ENCODE measurements at places on chromosomes 2 and 18.

DNA sequence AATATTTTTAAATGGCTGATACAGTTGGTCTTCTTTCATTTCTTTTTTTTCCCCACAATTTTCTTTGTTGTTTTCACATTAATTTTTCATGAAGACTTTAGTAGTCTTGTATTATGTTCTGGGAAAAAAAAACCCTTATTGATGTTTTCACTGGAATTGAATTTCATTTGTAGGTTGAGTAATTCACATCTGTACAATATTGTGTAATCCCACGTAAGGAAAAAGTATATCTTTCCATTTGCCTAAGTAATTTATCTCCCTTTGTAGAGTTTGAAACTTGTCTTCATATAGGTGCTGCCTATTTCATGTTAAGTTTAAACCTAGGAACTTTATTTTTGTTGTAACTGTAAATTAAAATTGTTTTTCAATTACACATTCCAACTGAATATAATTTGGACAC lies 2.0 kb downstream of the DNAJC27 start:
- DNase-seq, result no peak

- no peak for DNase-seq
Observed at GRCh38 chr18:45958730-45959129, 8.4 kb downstream of the EPG5 start.

DNA sequence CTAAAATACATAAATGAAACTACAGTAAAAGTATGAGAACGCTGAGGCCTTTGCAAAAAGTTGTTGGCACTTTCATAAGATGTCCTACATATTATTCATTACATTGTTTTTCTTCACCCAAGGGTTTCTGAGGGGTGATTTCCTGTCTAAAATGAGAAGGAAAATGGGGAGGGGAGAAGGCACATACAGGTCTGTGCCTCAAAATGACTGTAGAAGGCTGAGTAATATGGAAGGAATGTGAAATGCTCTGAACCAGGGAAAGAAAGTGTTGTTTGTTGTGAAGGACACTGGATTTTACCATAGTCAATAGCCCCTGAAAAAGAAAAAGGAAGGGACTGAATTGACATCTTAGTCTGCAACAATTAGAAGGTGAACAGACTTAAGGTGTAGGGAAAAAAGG lies 99.5 kb upstream of the RNF152 start:
- no peak for DNase-seq

DNA sequence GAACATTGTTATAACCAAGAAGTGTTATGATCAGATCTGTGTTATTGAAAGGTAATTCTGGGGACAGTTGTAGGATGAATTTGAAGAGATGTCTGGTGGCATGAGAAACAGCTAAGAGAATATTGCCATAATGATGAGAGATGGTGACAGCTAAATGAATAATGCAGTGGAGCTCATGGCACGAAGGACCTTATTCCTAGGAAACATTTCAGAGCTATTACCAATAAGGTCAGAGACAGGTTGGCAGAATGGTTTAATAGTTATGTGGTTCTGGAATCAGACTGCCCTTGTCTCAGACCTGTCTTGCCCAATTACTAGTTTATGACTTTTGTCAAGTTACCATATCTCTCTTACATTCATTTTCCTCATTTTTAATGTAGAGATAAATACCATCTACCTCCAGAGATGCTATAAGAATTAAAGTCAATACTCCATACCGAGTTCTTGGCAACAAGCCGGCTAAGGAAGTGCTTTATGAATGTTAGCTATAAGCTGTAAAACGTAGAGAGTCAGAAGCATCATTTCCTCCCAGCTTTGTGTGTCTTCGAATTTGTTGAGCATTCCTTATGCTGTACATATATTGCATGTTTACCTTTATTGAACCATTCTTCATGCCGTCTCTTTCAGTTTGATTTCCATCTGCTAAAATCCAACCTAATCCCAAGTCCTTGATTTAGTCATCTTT lies 73.6 kb upstream of the COL5A2 start:
- DNase-seq, result no peak

GRCh38 chr18:13302040-13302439 lies 83.5 kb downstream of the LDLRAD4 start:
- DNase-seq, result no peak

DNA sequence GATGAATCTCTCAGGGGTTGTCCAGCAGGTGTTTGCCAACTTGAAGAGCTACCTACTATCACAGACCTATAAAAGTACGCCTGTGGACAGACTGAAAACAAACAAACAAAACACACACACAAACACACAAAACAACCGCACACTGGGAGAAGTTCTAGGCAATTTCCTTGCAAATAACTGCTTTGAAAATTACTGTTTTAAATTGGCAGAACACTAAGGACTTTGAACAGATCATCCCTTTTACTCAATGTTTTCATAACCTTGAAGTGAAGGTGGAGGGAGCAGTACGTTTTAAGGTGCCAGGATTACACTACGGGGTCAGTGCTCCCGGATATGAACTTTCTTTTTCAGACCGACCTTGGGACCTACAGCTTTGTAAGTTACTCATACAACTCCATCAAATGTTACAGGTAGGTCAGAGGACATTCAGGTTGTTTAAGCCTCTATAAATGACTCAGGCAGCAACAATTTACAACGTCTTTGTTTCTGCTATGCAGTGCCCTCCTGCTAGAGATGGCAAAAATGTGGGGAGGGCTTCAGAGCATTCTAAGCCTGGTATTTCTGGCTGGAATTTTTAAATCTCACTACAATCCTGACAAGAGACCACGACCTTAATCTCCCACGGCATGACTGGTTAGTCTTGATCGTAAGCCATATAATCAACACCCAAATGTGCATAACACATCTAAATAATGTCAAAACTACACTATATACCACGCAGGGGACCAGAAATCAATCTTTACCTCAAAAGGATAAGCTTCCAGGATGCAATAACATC lies 1.4 kb upstream of the SLC20A1 start:
- DNase-seq, result no peak

GRCh38 chr2:197304556-197305011 lies 6.0 kb downstream of the ANKRD44 start:
- DNase-seq, result no peak

DNA sequence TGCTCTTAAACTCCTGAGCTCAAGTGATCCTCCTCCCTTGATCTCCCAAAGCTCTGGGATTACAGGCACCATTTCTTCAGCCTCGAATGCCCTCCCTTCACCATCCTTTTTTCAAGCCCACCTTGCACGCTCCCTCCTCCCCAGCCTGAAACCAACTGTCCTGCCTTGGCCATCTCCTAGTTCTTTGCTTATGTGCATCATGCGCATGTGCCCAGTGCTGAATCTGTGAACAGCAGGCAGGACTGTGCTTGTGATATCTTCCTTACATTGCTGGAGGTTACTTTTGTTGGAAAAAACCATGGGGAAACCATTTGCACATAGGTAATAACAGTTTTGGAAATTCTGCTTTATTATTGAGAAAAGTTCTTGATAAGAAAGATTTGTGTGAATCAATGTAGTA lies 30.2 kb upstream of the CETN1 start:
- no peak for DNase-seq

- DNase-seq, result no peak
Observed at GRCh38 chr2:158270536-158270935, 168.9 kb downstream of the UPP2 start.

DNA sequence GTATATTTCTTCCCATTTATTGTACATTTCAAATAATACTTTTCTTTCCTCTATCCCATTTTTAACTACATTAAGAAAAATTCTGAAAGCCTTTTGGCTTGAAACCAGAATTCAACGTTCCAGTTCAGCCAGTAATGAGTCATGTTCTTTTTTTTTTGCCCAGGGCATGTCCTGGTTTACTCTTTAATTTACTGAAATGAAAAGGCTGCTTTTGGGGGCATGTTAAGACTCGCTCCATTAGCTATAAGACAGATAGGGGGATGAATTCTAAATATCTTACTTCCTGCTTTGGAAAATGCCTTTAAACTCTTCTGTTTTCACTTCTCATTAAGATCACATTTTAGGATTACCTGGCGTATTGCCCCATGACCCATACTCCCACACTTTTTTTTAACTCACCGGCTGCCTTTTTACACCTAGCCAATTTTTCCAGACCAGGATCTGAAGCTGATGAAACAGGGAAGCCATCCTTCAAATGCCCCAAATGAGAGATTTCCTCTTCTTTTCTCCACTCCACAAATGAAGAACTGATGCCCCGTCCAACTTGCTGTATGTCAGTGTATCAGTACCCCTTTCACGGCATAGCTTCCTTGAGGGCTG lies 585 bp downstream of the ABCA12 start:
- DNase-seq, result no peak

DNA sequence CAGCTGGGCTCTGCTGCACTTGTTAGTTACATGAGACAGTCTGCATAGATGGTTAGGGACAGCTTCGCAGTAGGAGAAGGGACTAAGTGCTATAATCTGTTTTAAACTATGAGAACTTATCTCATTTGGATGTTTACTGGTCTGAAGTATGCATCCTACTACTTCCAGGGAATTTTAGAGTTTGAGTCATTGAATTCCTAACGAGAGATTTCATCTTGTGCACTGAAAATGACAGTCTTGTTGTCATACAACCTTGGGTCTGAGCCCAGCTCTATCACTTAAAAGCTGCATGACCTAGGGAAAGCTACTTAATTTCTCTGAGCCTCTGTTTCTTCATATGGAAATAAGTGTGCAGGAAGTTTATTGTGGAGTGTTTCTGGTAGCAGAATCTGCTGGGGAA lies 78.4 kb downstream of the TRIM43 start:
- peak; percentile 4 for DNase-seq

DNA sequence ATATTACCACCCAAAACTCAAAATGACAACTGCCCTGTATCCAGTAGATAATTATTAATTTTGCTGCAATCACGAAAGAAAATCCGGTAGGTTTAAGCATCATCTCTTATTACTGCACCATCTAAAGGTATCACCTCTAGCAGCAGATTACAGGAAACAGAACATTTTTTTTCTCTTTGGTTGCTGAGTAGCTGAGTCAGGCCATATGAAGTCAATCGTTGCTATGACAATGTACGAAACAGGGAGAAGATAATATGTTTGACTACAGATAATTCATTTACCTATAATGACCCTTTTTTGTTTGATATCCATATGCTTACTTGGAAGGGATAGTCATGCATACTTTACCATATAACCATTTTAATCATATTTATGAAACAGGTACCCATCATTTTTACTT lies 831.6 kb upstream of the CHAC2 start:
- DNase-seq, result no peak

GRCh38 chr2:220279840-220280239 lies 652.4 kb downstream of the SLC4A3 start:
- DNase-seq, result no peak

DNA sequence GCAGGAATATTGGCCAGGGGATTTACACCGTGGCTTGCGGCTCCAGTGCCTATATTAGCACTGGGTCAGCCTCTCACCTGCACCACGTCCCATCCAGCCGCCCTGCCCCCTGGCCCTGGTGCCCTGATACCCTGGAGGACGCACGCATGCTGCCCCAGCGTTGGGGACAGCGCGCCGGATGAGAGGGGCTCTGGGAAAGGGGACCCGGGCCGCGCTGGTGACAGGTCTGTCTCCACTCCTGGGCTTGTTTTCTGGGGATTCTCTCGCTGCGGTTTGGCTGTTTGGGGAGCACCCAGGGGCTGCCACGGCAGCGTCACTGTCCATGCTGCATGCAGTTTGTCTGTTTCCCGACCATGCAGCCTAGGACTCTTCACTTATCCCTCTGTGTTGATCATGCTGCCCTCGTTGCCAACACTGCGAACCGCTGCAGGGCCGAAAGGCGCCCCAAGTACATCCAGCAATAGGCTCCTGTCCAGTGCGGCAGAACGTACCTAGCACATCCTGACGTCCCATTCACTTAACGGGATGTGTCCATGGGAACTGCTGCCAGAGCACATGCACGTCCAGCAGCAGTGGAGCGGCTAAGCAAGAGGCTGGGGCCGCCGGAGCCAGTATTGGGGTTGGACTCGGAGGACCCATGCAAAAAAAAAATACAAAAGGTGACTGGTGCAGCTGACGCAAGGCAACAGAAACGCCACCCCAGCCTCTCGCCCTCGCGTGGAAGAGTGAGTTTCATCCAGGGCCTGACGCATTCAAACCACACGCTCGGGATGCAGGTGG lies 115.5 kb upstream of the PXDN start:
- no peak for DNase-seq

GRCh38 chr2:232523682-232524597 lies 2.0 kb upstream of the CHRND start:
- DNase-seq, result peak; percentile 40

DNA sequence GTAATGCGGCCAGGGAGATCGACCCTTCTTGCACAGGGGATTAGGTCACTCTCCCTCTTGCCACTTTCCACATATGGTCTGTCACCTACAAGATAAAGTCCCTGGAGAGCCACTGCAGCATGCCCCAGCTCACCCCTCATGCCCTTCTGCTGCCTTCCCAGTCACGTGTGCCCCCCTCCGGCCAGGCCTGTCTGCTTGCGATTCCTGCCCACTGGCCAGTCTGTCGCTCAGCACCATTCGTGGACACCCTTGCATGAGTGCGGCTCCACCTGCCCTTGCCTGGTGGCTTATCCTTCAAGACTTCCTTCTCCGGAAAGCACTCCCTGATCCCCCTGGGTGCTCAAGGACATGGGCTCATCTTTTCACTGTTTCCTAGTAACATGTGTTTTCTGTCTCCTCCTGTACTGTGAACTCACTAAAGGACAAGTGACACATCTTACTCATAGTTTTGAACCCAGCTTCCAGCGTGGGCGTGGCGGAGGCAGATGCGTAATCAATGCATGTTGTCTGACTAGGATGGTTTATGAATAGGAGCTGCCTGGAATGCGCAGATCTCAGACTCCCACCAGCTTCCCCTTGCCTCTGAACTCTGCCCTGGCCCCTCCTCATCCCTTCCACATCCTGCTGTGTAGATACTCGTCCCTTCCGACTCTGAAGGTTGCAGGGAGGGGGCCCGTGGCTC lies 7.8 kb upstream of the NT5DC4 start:
- peak; percentile 95 for DNase-seq

- no peak for DNase-seq
Observed at GRCh38 chr2:86383844-86384243, 46.4 kb upstream of the REEP1 start.

- no peak for DNase-seq
Observed at GRCh38 chr2:128445523-128445900, 126.8 kb upstream of the HS6ST1 start.

DNA sequence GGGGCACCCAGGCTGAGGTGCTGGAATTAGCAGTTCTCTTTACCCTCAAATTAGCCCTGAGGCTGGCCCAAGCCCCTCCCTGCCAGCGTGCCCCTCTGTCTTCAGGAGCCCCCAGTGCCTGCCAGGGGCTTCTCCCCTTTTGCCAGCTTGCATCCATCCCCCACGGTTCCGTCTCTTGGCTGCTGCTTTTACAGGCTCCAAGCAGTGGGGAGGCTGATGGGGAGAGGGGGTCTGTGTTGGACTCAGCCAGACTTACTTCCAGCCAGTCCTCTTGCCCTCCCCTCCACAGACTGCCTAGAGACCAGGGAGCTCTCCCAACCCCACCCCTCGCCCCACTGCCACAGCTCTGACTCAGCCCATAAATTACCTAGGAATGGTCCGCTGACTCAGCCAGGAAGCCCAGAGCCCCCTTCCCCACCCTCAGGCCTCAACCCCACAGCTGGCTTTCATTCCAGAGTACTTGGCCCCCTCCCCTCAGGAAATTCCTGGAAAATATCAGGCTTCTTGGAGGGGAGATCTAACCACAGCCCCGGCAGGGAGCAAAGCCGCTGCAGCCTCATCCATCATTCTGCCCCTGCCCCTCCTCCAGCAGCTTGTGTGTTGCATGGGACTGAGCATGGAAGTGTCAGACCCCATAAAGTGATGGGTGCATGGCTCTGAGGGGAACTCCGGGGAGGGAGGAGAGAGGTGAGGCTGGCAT lies 184.6 kb downstream of the ZFP36L2 start:
- DNase-seq, result no peak

- no peak for DNase-seq
Observed at GRCh38 chr2:190858817-190859216, 21.8 kb upstream of the GLS start.
